Brain pericyte (primary cell): ENCODE measurements at places on chromosomes 16 and 17.

DNA sequence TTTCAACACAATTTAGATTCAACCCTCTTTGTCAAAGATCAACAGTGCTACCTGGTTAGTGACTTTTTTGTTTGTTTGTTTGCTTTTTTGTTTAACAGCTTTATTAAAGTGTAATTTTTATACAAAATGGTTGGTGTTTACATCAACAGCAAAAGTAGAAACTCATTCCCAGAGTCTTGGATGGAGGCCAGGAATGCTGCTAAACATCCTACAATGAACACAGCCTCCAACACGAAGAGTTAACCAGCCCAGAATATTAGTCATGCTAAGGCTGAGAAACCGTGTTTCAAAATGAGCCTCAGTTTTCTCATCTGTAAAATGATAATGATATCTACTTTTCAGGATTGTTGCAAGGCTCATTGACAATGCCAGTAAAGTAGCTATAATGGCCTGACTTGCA lies 211.0 kb upstream of the MAF start:
- no peak for DNase-seq

GRCh38 chr17:20010099-20010863 lies 1.1 kb downstream of the SPECC1 start:
- no peak for DNase-seq

- DNase-seq: no peak
Observed at GRCh38 chr17:63533433-63534077, 10.4 kb downstream of the KCNH6 start.

GRCh38 chr16:21005008-21005407 lies 104.4 kb downstream of the LYRM1 start:
- DNase-seq: no peak

DNA sequence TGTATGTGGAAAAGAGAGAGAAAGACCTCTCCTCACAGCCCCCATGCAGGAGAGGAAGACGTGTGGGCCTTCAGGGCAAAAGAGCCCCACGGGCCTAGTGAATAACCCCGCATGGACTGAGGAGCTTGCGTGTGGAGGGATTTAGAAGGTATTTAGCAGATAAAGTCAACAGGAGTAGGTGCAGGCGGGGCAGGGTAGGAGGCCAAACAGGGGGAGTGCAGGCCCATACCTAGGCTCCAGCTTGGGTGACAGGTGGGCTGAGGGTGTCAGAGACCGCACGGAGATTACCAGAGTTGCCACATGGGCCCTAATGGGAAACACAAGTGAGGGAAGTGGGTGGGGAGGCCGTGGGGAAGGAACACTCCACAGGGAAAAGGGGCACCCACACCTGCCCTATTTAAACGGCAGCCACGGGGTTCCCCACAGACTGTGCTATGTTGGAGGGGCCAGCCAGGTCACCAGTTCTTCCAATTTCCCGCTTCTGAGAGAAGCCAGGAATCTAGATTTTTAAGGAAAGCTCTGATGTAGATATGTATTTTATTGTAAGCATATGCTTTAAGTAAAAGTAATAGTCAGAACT lies 8.2 kb upstream of the CNGB1 start:
- DNase-seq: no peak

DNA sequence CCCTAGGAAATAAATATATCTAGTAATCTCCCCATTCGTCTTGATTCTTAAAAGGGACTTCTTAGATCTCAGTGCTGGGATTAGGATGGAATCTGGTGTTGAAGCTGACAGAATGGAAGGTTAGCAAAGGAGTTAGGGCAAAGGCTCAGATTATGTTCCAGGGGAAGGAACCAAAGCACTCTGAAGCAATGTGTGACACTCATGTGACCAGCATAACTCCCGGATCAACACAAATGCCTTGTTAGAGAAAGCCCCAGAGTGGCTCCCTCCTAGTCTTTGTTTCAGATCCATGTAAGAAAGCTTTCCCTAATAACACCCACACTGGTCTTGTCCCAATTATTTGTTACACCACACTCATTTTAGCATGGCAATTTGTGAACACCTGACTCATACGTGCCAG lies 62.6 kb upstream of the ERN1 start:
- no peak for DNase-seq

GRCh38 chr16:3754772-3755171 lies 37.4 kb upstream of the TRAP1 start:
- DNase-seq: no peak

DNA sequence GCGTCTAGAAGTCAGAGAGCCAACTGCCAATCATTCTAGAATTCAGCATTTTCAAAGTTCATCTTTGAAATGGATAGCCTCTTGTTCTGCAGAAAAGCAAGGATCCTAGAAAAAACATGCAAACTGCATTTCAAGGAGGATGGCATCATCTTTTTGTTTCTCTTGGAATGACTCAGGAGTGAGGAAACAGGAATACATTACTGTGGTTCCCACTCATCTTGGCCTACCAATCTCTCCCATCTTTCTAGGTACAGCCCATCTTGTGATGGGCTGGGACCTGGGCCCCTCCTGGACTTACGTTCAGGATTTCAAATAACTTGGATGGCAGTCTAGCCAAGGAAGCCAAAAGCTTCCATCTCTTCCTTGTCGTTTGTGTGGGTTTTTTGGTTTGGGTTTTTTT lies 363.4 kb downstream of the CDH13 start:
- no peak for DNase-seq

- no peak for DNase-seq
Observed at GRCh38 chr17:21119247-21119918, 7.4 kb upstream of the DHRS7B start.

DNA sequence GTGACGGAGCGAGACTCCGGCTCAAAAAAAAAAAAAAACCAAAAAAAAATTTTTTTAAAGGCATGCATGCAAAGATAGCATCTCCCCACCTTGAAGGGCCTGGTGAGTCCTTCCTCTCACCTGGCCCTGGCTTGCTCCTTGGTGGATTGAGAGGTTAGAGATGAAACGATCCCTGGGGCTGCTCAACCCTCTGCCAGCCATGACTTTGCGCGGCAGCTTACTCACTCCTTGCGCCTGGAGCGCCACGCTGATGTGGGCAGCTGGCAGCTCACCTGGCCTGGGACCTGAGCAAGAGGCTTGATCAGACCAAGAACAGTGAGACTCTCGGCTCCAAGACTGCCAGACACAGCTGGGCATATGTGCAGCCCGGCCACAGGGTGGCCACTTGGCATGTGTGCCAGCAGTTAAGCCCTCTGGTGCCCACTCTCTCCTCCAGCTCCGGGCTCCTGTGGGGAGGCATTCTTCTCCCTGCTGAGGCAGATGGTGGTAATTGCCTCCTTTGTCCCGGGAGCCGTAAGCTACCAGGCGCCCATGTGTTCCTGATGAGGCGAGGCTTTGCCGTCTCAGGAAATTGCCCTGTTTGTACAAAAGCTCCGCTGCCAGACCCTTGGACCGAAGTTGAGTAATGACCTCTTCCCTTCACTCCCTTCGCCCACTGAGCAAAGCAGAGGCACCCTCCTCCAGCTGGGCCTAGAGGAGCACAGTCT lies 5.1 kb upstream of the EVPL start:
- DNase-seq: no peak

GRCh38 chr17:73318427-73318813 lies 6.6 kb upstream of the CDC42EP4 start:
- no peak for DNase-seq
